Activated CD4-positive, alpha-beta T cell treated with anti-CD3 and anti-CD28 coated beads, Interleukin-2, Interleukin-4, amounts not matched to agents 100 ng/mL and 50 ng/mL, durations not matched to agents 16 hours and 8 hours (primary cell): ENCODE measurements at places on chromosomes 5 and 9.

DNA sequence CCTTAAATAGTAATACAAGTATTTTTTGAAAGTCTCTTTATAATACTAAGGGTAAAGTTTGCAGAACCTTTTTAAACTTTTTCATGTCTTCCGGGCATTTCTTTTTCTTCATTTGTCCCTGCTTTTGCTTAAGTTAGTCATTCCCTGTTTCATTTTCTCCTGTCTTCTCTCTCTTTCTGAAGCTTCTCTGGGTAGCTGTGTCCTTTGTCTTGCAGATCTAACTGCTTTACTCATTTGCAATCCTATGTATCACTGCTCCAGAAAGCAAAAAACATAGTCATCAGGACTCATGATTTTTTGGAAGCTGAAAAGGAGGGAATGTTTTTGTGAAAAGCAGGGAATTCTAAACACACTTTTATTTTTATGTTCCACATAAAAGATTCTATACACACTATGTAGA, 301.7 kb downstream of the MRPS30 start:
- DNase-seq, result no peak

DNA sequence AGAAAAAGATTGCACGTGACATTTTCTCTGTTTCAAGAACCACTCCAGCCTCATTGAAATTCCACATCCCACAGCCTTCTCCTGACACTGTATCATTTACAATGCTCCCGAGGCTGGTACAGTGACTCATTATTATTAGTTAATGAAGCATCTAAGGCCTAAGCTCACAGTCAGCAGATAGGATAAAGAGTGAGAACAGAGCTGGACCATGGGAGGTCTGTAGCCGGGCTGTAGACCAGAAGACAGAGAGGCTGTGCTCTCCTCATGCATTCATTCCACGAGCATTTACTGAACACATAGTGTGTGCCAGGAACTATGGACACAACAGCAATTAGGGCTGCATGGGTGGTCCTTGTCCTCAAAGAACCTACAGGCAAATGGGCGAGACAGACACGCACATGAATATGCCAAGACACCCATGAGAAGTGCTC, 47.3 kb upstream of the GALNT10 start:
- DNase-seq, result no peak

DNA sequence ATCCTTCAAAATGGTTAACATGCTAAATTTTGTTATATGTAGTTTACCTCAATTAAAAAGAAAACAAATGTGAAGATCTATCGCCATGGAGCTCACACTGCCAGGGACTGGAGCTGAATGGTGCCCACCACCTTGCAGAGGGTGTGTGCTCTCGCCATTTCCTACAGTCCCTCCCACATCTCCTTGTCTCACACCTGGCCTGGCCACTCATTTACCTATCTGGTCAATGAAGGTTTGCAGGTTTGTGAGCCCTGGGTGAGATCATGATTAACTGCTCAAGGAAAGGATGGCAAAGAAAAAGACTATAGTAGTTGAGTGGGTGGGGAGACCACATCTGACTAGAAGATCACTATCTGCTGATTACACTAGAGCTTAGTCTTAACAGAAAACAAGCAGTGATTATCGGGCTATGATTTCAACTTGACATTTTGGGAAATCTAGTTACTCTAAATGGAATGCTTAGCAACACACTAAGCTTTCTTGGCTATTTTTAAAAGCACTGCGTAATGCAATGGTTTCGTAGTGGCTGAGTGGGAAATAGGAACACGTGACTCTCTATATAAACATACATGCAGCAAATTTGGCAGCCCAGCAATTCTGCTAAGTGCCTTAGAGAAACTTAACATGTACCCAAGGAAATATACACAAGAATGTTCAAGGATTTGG, 27.3 kb downstream of the PUM3 start:
- DNase-seq, result no peak

GRCh38 chr5:68147659-68148058, 67.9 kb upstream of the PIK3R1 start:
- no peak for DNase-seq

DNA sequence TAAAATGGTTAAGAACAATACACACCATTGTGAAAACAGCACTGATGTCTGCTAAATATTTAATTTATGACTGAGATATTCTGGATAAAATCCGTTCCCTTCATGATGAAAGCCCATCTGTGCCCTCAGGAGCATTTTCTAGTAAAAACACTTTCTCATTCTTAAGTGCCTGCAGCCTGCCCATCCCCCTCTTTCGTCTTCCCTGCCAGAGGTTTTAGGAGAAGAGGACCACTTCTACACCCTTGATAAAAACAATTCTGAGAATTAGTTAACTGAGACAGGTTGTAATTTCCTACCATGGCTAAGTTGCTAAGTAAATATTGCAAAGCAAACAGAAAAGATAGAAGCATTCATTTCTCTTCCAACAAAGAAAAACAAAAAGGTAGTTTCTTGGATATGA, 272.6 kb downstream of the ATPSCKMT start:
- no peak for DNase-seq

DNA sequence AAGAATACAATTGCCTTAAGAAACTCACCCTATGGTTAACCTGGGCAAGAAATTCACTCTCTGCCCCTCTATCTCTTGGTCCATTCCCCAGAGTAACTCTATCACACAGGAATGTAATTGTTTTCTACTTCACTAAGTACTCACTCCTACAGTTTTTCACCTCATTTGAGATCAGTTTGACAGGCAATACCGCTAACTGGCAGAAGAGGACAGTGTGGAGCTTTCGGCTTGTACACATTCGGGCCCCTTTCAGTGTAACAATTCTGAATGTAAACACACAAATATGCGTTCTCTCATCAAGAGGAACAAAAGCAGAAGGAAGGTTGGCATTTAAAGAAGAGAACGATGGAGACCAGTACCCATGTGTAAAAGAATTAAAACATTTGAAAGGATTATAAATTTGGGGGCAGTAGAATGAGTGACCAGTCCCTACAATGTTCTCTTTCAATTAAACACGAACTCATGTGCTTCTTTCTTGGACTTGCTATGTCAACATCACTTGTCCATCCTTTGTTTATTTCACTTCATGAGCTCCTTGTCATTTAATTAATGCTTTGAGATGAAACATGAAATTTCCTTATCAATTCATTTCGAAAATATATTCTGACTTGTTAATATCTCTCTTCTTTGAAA, 188.5 kb upstream of the GRAMD2B start:
- DNase-seq, result peak; percentile 9

GRCh38 chr5:173645890-173646574, 29.6 kb upstream of the BOD1 start:
- no peak for DNase-seq

DNA sequence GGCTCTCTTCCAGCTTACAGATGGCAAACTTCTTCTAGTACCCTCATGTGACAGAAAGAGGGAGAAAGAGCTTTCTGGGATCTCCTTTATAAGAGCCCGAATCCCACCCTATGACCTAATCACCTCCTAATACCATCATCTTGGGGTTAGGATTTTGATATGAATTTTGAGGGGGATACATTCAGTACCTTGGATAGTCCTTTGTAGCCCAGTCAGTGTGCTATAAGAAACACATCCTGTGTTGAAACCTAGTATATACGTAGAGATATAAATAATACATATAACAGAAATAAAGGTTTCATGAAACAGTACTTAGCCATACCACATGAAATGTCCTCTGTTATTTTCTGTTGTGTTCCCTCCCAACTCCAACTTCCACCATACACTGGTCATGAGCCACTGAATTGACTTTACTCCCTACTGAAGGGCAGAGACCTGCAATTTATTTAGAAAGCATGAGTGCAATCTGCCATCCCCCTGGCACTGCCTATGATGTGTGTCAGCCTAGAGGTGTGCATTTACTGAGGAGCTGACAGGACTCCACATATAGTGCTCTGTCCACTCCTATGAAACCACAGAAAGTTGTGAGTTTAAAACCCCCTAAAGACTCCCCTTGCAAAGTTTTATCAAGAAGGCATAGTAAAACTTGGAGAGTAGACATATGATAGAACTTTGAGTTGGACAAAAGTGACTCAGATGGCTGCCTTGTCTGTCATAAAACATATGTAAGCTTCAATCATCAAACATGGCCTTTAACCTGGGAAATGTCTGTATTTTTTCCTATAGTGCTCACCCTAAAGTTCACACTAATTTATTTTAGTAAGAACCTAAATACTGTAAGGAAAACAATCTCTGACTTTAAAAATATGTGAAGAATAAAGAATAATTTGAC, 12.8 kb downstream of the PIP5K1B start:
- DNase-seq, result no peak

DNA sequence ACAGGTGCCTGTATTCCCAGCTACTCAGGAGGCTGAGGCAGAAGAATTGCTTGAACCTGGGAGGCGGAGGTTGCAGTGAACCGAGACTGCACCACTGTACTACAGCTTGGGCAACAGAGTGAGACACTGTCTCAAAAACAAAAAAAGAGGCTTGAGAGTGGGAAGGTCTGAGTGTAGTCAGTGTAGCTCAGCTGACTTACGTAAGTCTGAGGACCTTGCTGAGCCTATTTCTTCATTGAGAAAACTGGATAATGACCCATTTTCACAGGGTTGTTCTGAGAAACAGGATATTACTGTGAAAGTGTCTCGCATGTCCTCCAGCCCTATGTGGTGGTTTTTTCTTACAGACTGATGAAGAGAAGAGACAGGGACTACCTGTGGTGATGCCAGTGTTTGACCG, 66.7 kb downstream of the WDR41 start:
- DNase-seq, result no peak

- peak; percentile 36 for DNase-seq
Measured at GRCh38 chr5:59810041-59810440, 83.5 kb downstream of the PDE4D start.

- DNase-seq, result no peak
Measured at GRCh38 chr5:14917719-14918118, 46.1 kb upstream of the ANKH start.

- DNase-seq, result no peak
Measured at GRCh38 chr9:3497857-3498256, 27.9 kb downstream of the RFX3 start.

DNA sequence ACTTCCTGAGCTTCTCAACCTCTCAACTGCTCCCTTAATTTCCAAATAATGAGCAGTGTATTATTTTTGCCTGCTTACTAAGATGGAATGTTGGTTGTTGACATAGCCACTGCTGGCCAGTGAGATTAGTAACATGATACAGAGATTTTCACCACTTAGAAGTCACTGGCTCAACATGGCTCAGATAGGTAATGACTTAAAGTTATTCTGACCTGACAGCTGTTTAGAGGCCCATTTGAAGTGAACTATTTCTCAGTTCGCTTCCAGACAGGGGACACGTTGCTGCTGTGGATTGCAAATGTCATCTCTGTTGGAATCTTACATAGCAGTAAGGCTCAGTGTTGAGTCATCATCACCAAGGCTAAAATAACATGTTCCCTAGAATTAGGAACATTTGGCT, 490.2 kb downstream of the TLE4 start:
- DNase-seq, result no peak

GRCh38 chr5:136907371-136907770, 542.0 kb upstream of the TRPC7 start:
- DNase-seq, result no peak

DNA sequence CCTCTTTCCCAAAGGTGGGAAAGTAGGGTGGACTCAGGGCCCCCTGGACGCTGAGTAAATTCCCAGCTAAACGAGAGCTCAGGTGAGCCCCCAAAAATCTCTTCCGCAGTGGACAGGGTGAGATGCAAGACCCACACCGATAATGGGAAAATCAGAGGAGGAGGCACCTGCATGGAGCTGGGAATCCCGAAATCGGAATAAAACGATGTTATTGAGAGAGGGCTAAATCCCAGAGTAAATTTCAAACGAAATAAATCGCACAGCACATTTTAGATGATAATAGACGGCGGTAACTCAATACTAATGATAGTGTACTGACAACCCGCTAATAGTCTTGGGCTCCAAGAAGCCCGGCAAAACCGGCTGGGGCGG, 3.0 kb upstream of the BARHL1 start:
- no peak for DNase-seq

GRCh38 chr5:109324351-109324750, 85.4 kb downstream of the PJA2 start:
- DNase-seq, result no peak

- no peak for DNase-seq
Measured at GRCh38 chr5:123605822-123606221, 93.8 kb downstream of the CSNK1G3 start.

DNA sequence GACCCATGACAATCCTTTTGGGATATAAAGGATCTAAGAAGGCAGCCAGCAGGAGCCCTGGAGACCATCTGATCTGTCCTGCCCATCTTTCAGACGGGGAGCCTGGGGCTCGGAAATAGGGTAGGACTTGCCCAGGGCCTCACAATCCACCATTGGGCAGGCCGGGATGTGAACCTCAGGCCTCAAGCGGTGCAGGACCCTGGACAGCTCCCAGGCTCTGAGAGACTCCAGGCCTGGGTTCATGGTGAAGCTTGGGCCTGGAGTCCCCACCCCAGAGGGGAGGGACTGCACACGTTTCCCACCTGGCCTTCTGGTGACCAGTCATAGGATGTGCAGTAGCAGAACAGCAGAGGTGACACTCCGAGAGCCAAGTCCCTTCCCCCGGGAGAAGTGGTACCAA, 36.6 kb upstream of the RAPGEF1 start:
- DNase-seq, result peak; percentile 14

DNA sequence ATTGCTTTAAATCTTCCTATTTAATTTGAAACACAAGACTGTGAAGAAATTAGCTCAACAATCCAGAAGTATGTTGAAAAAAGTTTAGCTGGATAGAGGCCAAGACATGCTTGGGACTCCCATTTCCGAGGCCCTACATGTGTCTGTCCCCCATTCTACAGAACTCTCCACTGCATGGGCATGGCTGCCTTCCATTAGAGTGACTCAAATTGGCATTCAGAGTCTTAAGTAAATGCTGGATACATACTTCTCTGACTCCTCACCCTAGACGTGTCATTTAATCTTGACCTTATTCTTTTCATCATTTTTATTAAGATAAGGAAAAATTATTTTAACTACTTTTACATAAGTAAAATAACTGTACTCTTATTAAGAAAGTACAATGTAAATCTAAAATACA, 530.4 kb upstream of the CDH9 start:
- no peak for DNase-seq

GRCh38 chr5:74316064-74316603, 324.4 kb downstream of the ENC1 start:
- DNase-seq, result peak; percentile 7

DNA sequence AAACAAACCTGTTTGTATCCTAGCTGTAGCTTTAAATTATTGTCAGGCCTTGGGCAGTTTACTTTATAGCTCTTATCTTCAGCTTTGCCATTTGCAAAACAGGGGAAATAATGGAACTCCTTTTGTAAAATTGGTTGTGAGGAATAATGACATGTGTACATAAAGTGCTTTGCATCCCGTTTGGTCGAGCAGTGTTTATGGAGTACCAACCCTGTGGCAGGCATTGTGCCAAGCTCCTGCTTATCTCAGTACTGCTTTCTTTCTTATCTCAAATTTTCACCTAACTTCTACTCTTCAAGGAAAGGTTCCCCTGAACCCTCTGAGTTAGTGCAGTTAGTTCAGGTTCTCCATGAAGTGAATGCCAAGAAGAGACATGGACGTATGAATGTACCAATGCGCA, 9.4 kb upstream of the TENT2 start:
- no peak for DNase-seq

DNA sequence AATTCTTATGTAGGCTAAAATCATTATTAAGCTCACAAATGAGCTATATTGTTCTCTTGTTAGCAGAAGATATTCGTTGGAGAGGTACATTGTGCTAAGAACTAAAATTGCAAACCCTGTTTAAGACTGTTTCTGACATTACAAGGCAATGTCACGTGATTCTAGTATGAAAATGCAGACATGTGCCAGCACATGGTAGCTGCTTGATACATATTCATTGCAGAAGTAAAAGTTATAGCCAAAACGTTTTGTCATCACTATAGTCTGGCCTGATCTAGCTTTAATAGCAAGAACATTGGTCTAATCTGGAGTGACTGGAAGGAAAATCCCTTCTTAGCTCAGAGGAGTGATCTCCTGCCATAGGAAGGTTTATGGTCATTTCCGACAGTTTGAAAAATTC, 144.7 kb downstream of the CFAP90 start:
- DNase-seq, result no peak
